Activated T-cell treated with anti-CD3 and anti-CD28 coated beads, Interleukin-2, amount 50 U/mL, for 24 hours (primary cell): ENCODE measurements at places on chromosomes 12 and 14.

GRCh38 chr12:42673535-42673934 is 84.0 kb upstream of the PRICKLE1 start:
- H3K4me1 ChIP-seq, result no peaks in the 10 kb centered on the region
- DNase-seq, result no peak
- H3K27ac ChIP-seq, result no peak overlapping the region
- no peaks in the 10 kb centered on the region for H3K27me3 ChIP-seq
- H3K4me3 ChIP-seq, result no peak overlapping the region

DNA sequence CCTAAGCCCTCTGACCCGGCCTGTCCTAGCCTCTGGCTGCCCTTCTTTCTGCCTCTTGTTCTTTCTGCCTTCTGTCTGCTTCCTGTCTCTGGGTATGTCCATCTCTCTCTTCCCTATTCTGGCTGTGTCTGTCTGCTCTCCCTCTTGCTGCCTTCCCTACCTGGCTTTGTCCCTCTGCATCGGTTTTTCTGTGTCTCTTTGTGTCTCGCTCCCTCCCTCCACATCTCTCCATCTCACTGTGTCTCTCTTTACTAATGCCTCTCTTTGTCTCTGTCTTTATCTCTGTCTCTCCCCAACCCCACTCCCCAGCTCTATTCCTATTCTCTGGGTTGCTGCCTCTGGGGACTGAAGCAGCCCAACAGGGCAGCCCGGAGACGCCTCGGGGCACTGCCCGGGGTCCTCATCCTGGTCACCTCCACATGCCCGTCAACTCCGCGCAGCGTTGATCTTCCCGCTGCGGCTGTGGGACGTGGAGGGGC is 10.1 kb downstream of the SHMT2 start:
- peak overlapping the region; percentile 90 for H3K27ac ChIP-seq
- peaks cover 79% of the 10 kb centered on the region for H3K4me1 ChIP-seq
- H3K4me3 ChIP-seq, result peak overlapping the region; percentile 84
- no peak for DNase-seq

DNA sequence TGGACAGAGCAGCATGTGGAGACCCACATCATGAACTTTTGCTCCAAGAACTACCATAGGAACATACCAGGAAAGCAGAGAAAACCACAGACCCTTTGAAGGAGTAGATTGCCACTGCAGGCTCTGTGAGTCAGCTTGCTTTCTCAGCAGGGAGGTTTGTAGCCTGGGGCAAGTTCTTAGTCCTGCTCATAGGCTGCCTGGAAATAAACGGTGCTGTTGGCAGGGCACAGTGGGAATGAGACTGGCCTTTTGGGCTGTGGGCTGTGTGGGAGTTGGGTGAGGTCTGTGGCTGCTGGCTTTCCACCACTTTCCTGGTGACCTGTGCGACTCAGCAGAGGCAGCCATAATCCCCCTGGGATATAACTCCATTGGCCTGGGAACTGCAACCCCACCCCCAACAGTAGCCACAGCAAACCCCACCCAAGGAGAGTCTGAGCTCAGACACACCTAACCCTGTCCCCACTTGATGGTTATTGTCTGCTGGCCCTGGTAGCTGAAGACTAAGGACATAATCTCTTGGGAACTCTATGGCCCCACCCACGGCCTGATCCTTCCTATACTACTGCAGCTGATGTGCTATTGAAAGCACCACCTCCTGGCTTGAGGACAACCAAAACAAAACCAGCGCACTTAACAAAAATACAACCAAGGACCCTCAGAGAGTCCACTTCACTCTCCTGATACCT is 192.1 kb upstream of the GARIN6 start:
- H3K27ac ChIP-seq, result no peak overlapping the region
- no peak overlapping the region for H3K4me3 ChIP-seq
- no peaks in the 10 kb centered on the region for H3K27me3 ChIP-seq
- H3K4me1 ChIP-seq, result no peaks in the 10 kb centered on the region

GRCh38 chr14:90828642-90829487 is 12.6 kb upstream of the TTC7B start:
- H3K36me3 ChIP-seq, result no peaks in the 10 kb centered on the region
- peaks cover 23% of the 10 kb centered on the region for H3K4me1 ChIP-seq
- peak; percentile 52 for DNase-seq
- peak overlapping the region; percentile 89 for H3K27ac ChIP-seq

GRCh38 chr14:33323979-33324378 is 385.3 kb downstream of the NPAS3 start:
- no peak overlapping the region for H3K4me3 ChIP-seq
- H3K36me3 ChIP-seq, result no peaks in the 10 kb centered on the region

- no peak for DNase-seq
- H3K36me3 ChIP-seq, result no peaks in the 10 kb centered on the region
- H3K27ac ChIP-seq, result no peak overlapping the region
- H3K4me1 ChIP-seq, result no peaks in the 10 kb centered on the region
Measured at GRCh38 chr12:6084261-6084968, 40.1 kb downstream of the VWF start.

DNA sequence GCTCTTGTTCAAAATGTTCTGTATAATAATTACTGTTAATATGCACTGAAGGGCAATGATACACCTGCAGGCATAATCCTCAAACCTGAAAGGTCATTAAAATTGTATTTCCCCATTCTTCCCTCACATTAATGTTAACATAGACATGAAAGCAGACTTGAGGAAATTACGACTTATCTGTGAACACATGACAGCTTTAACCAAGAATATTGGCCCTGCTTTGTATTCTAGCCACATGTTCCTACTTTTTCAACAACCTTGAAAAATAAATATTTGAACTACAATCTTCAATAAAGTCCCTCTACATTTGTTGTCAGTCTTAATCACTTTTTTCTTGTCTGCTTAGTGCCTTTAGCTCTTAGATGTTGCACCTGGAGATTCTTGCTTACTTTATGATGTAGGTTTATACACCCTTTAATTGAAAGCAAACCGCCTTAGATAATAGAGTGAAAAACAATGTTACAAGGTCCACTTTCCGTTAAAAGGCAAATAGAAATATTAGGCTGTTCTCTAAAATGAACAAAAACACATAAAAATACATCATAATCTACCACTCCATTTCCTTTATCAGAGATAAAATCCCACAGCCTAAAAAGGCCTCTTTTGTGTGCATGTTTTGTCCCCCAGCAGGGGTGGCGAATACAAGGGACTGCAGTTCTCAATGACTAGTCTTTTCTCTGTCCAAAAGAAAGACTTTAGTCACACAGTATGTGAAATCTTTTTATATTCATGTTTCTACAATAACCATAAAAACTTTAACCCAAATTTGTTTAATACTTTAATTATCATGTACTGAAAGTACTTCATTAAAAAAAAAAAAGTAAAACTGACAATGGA is 55.9 kb downstream of the ZFC3H1 start:
- no peak overlapping the region for H3K4me3 ChIP-seq
- DNase-seq, result no peak
- peaks cover 80% of the 10 kb centered on the region for H3K36me3 ChIP-seq
- no peaks in the 10 kb centered on the region for H3K27me3 ChIP-seq

GRCh38 chr12:20259786-20260185 is 108.6 kb upstream of the PDE3A start:
- no peaks in the 10 kb centered on the region for H3K36me3 ChIP-seq
- no peak overlapping the region for H3K4me3 ChIP-seq
- no peak for DNase-seq
- no peaks in the 10 kb centered on the region for H3K4me1 ChIP-seq

DNA sequence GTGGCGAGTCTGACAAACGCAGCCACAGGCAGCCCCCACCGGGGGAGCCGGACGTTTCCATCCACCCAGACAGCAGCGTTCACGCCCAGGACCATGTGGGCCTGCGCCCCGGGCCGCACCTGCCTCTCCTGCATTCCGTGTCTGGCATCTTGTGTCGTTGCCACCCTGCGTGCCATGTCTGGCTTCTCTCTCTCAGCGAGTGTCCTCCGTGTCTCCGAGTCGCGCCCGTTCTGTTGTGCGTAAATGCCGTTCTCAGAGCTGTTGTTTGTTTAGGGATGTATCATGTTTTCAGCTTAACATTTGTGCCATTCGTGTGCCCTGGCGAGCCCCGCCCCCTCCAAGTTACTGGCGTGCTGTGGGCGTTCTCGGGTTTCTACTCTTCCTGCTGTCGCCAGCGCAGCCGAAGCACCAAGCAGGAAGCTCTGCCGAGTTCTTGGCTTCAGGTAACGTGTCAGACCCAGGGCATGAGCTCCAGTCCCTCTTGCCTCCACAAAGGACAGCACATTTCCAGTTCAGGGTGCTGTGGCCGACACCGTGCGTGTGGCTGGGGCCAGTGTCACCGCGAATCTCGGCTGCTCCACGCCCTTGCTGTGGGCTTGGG is 34.6 kb downstream of the NOC4L start:
- H3K27me3 ChIP-seq, result peaks cover 10% of the 10 kb centered on the region
- DNase-seq, result peak; percentile 63
- peak overlapping the region; percentile 46 for H3K4me3 ChIP-seq
- peaks cover 20% of the 10 kb centered on the region for H3K4me1 ChIP-seq

- no peak overlapping the region for H3K4me3 ChIP-seq
- H3K36me3 ChIP-seq, result no peaks in the 10 kb centered on the region
- H3K4me1 ChIP-seq, result peaks cover 6% of the 10 kb centered on the region
- peaks cover 4% of the 10 kb centered on the region for H3K27me3 ChIP-seq
- no peak overlapping the region for H3K27ac ChIP-seq
Measured at GRCh38 chr12:70661466-70662161, 24.4 kb upstream of the PTPRB start.

DNA sequence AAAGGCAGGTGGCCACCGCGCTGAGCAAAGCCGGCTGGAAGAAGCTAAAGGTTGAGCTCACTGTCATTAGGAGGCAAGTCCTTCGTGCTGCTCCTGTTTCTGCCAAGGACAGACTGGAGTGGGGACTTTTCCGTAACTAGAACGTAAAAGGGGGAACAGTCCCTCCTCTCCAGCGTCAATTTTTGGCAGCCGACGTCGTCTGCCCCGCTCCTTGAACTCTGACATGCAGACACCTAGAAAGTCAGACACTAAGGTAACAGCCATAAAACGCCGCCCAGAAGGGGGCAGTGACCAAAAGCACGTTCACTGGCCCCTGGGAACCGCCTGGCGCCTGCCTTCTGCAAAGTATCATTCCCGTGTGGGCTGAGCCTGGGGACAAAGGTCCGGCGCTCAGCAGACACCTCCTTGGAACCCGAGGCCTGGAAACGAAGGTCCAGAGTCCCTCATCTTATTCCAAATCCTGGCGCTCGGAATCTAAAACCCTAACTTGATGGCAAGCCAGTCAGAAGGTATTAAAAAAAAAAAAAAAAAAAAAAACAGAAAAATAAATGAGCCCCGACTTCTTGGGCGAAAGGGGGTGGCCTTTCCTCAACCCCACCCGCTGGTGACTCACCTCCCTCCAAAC is 1.1 kb upstream of the LRP1 start:
- peak overlapping the region; percentile 79 for H3K4me3 ChIP-seq
- H3K27me3 ChIP-seq, result peaks cover 8% of the 10 kb centered on the region
- H3K27ac ChIP-seq, result no peak overlapping the region
- peaks cover 25% of the 10 kb centered on the region for H3K4me1 ChIP-seq

- H3K4me3 ChIP-seq, result peak overlapping the region; percentile 75
- peaks cover 41% of the 10 kb centered on the region for H3K27me3 ChIP-seq
- DNase-seq, result no peak
- H3K4me1 ChIP-seq, result peaks cover 39% of the 10 kb centered on the region
Measured at GRCh38 chr14:92747701-92748258, 647 bp downstream of the LGMN start.

DNA sequence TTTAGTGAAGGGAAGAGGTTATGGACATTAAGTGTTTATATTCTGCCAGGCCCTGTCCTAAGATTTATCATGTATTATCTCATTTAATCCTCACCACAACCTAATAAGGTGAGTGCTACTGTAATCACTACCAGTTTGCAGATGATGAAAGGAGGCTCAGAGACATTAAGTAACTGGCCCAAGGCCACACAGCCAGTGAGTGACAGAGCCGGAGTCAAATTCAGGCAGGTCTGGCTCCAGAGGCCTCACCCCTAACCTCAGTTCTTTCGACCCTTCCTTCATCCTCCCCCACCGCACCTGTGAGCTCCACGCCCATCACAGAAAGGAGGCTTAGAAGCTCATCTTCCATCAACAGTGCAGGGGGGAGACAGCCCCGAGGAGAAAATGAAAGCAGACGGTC is 197.3 kb downstream of the RBM19 start:
- H3K4me1 ChIP-seq, result no peaks in the 10 kb centered on the region
- H3K36me3 ChIP-seq, result no peaks in the 10 kb centered on the region
- no peak for DNase-seq
- no peak overlapping the region for H3K27ac ChIP-seq
- no peak overlapping the region for H3K4me3 ChIP-seq

GRCh38 chr14:95668235-95668772 is 17.9 kb upstream of the TCL1B start:
- H3K36me3 ChIP-seq, result no peaks in the 10 kb centered on the region
- no peak overlapping the region for H3K27ac ChIP-seq

DNA sequence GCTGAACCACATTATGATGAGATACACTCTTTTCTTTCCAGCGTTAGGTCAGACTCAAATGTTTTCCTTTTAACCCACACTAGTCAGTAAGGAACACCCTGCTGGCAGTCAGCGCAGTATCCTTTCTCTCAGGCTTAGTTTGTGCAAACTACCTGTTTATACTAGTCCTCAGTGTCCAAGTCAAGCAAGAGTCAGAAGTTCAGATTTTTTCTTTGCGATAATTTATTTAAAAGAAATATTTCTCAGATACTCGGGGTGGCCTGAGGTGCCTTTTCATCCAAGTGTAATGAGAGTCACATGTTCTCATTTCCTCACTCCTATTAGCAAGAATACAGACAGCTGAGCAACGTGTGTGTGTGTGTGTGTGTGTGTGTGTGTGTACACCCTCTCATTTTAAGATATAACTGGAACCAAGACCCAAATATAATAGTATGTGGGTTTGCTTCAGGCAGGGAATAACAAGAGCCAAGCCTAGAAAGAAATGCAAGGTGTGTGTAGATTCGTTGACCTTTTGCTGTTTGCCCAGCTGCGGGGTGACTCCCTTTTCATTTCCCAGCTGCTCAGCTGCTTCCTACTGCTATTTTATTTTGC is 182.7 kb downstream of the KICS2 start:
- no peaks in the 10 kb centered on the region for H3K4me1 ChIP-seq
- H3K27ac ChIP-seq, result no peak overlapping the region
- H3K4me3 ChIP-seq, result no peak overlapping the region
- no peak for DNase-seq
